ENCODE measurements at places on chromosomes 4 and X. TPM values are rescaled to one million over a fixed set of nuclear protein-coding genes. Genes with fewer than 3 reads are reported as not detected.

Gene NMU
- not detected for total RNA-seq

Gene RAI2
- total RNA-seq = not detected

Gene SPIN2A
- total RNA-seq = not detected

Gene HMGB2
- total RNA-seq = 334 TPM

Gene CCSER1
- 16.9 TPM for total RNA-seq

Gene NAT8L
- total RNA-seq = 11.4 TPM

Gene PRDM8
- 0.06 TPM for total RNA-seq

Gene AKAP14
- not detected for total RNA-seq

Gene TCEAL6
- not detected for total RNA-seq

GRCh38 chr4:7134737-7135388, 57.5 kb upstream of the SORCS2 start:
- DNase-seq = no peak

GRCh38 chr4:173528378-173529321, 1.4 kb downstream of the HAND2 start:
- no peak for DNase-seq

- no peak for DNase-seq
These were observed 295.4 kb downstream of the CFAP47 start for GRCh38 chrX:36214924-36215323.

- peak; percentile 13 for DNase-seq
These were observed 31.0 kb upstream of the FAT4 start for GRCh38 chr4:125283707-125284279.

- DNase-seq = no peak
These were observed 173.8 kb upstream of the SCML1 start for GRCh38 chrX:17563515-17563914.

DNA sequence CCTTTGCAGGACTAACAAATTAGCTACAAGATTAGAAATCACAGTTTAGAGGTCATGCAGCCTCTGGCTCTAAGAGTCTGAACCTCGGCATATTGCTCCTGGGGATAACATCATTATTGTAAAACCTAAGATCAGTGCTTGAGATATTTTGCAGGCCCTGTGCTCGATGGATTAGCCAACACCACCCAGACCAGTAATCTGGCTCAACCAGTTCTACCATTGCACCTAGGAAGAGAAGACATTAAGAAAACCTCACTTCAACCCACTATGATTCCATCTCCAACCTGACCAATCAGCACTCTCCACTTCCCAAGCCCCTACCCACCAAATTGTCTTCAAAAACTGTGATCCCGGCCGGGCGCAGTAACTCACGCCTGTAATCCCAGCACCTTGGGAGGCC, 43.6 kb downstream of the WFS1 start:
- no peak for DNase-seq

DNA sequence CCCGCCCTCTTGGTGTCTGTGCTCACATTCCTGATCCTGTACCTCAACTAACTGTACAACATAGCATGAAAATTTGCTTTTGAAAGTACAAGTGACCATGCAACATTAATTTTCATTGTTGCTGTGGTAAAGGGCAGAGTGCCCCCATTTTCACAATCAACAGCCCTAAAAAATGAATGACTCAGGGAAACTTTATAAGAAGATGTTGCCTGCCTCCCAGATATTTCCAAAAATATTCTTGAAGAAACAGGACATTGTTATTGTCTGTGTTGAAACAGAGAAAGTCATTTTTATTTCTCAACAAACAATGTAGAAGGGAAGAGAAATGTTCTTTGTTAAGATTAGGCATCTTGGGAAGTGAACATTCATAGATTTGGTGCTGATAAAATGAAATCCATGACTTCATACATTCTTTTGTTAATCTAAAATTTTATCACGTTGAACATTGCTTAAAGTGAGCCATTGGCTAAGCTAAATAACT, 113.9 kb upstream of the ANXA3 start:
- no peak for DNase-seq

GRCh38 chr4:148444296-148445070, 2.3 kb upstream of the NR3C2 start:
- peak; percentile 54 for DNase-seq

- DNase-seq = no peak
These were observed 32.9 kb upstream of the GPR78 start for GRCh38 chr4:8547108-8547911.

GRCh38 chrX:133215747-133216146, 2.4 kb downstream of the TFDP3 start:
- peak; percentile 24 for DNase-seq

DNA sequence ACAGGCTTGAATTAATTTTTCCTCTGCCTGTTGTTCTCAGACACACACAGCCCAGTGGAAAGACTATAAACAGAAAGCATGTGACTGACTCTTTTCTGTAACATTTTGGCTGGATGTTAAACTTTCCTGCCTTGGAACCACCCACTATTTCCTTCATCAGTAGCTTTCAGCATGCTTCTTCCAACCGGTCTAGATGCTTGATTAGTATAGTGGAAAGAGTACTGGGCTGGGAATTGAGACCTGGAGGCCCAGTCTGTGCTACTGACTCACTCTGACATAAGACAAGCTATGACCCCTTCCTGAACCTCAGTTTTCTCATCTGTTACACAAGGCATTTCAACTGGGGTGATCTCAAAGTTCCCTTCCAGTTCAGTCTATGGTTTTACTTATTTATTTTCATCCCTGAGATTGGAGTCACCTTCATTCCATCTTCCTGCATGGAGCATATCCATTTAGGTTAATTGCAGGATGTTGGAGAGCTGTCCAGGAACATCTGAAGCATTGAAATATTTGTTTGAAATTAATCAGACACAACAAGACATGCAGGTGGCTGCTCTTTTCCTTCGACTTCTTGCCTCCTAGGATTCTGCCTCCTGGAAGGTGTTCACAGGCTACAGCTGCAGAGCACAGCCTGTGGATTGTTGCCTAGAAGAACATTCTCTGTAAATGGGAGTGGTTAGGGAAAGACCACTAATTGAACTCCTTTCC, 173.4 kb downstream of the RTL9 start:
- no peak for DNase-seq

GRCh38 chr4:1655081-1655480, 29.0 kb downstream of the FAM53A start:
- no peak for DNase-seq

DNA sequence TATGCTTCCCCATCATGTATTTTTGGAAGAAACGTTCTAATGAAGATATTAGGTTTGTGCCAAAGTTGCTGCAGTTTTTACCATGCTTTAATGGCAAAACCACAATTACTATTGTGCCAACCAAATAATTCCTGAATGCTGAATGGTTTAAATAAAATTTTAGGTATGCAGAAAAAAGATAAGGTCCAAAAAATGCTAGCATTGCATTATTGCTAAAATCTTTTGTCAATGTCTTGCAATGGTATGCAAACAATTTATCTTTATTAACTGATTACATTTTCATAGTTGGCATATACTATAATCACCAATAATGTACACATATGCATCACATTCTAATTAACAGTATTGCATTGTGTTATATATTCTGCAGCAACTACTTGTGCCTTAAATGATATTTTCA, 1657.4 kb upstream of the IGFBP7 start:
- no peak for DNase-seq

DNA sequence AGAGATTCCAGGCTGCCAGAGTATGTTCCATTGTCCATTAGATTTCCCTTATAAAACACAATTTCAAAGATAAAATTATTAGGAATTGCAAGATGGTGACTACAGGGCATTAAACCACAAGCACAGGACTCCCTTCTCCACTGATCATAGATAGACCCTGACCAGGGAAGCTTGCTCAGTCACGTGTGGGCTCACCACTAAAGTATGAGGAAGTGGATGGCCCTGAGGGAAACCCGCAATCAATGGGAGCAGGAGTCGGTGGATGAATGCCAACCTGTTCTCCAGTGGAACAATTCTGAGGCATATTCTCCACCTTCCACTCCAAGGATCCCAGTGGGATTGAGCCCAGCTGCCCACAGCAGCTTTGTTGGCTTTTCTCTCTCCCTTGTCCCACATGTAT, 515.7 kb downstream of the BCOR start:
- DNase-seq = no peak

All from G401 (cell line).